ENCODE measurements at places on chromosomes 7 and 10.

- DNase-seq, result no peak
These were observed 137.6 kb upstream of the RET start for GRCh38 chr10:42939237-42939636.

DNA sequence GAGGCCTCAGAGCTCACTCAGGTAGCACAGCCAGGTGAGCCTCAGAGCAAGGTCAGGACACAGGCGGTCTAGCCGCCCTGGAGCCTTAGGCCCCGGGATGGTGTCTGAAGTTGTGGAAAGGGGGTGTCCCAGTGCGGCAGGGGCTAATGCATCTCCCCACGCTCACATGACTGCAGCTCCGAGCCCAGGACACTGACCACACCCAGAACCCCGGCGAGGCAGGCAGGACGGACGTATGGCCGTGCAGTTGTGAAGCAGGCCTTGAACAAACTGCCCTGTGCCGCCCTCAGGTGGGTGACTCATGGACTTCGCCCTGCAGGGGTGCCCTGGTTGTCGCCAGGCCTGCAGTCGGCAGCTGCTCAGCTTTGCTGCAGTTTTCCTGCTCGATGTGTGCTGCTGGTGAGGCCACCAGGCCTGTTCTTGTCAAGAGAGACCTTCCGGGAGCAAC is 5.0 kb upstream of the PRKAR1B start:
- DNase-seq, result peak; percentile 43

DNA sequence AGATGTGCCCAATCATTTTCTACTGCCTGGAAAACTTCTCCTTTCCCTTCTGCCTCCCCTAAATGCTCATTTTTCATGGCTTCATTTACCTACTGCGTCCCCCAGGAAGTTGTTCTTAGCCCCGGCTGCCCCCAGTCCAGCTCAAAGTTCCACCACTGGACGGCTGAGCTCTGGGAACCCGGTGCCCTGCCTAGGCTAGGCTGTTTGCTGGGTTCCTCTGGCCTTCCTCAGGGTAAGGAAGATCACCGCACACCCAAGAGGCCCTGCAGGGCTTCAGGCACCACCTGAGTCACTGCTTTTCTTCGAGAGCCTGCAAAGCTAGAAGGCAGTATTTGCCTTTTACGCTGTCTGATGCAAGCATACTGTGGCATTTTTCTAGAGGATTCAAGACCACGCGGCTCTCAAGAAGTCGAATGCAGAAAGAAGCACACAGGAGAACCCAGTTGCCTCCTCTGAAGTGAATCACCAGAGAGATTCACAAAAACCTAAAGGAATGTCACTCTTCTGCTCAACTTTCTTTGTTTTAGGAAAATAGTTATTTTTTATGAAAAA is 46.7 kb upstream of the ZMIZ1 start:
- DNase-seq, result no peak

DNA sequence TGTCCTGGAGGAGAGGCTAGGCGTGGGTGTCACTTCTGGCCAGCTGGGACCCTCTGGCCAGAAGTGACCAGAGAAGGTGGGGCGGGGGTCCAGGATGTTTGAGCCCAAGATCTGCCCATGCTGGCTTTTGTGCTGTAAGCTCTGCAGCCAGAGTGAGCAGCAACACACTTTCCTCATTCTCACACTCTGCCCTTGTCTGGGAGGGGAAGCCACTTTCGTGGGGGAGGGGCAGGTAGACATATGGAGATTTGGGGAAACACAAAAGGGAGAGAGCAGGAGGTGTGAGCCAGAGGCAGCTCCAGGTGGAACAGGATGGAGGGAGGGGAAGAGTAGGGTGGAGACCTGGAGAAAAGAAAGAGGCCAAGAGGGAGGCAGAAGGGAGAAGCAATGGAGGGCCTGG is 31.5 kb upstream of the ADCYAP1R1 start:
- no peak for DNase-seq

- DNase-seq, result no peak
These were observed 87.8 kb downstream of the TBXAS1 start for GRCh38 chr7:139916717-139917395.

DNA sequence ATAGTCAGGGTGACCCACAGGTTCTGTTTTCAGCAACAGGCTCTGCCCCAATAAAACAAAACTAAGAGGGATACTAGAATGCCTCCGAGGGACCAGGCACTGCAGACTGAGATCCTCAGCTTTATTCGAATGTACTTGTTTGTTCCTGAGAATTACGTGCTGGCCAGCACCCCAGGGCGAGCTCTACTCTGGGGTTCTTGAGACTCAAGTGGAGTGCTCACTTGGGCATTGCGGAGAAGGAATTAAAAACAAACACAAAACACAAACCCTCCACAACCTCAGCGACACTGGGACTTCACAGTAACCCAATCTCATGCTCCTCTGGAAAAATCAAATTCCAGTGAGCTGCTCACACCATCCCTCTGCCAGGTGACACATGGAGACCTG is 250.7 kb downstream of the TNS3 start:
- no peak for DNase-seq
